Sigmoid colon (tissue), 7 donors: ENCODE measurements at places on chromosomes 16 and 17.

- DNase-seq, result no peak
These were observed 47.5 kb downstream of the SLC6A2 start for GRCh38 chr16:55703003-55704001.

- no peak for DNase-seq
These were observed 107.6 kb upstream of the HLF start for GRCh38 chr17:55157165-55157564.

DNA sequence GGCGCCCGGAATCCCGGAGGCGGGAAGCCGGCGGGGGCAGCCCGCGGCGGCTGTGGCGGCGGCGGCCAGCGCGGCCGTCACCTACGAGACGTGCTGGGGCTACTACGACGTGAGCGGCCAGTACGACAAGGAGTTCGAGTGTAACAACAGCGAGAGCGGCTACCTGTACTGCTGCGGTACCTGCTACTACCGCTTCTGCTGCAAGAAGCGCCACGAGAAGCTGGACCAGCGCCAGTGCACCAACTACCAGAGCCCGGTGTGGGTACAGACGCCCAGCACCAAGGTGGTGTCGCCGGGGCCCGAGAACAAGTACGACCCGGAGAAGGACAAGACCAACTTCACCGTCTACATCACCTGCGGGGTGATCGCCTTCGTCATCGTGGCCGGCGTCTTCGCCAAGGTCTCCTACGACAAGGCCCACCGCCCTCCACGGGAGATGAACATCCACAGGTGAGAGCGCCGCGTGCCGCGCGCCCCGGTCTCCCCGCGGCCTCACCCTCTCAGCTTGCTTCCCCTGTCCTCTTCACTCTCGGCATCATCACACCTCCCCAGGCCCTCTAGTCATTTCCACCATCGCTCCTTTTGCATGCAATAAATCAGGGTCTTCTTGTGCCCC is 706 bp downstream of the SHISA6 start:
- no peak for DNase-seq

GRCh38 chr17:50102164-50102991 is 7.2 kb downstream of the PDK2 start:
- peak; percentile 90 for DNase-seq
